T-helper 17 cell (primary cell): ENCODE measurements at places on chromosomes 11 and 22.

GRCh38 chr22:33640900-33641299 lies 279.4 kb downstream of the LARGE1 start:
- no peak for DNase-seq

GRCh38 chr22:37930952-37931440 lies 22.4 kb downstream of the C22orf23 start:
- no peak for DNase-seq

GRCh38 chr11:856397-856796 lies 13.7 kb downstream of the TSPAN4 start:
- no peak for DNase-seq

- DNase-seq: no peak
Measured at GRCh38 chr11:82539669-82540068, 194.0 kb downstream of the FAM181B start.

DNA sequence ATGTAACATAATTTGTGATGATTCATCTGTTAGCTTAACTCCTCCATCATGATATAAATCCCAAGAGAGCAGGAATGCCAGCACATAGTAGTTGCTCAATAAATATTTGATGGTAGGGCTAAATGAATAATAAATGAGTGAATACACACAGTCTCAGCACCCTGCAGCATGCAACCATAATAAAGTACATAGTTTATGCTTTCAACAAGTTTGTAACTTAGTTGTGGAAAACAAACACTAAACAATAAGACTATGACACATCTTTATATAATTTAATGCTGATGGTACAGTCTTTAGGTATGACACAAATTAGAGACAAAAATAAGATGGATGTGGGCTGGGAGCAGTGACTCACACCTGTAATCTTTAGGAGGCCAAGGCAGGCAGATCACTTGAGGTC lies 3.8 kb downstream of the ALKBH8 start:
- DNase-seq: no peak

DNA sequence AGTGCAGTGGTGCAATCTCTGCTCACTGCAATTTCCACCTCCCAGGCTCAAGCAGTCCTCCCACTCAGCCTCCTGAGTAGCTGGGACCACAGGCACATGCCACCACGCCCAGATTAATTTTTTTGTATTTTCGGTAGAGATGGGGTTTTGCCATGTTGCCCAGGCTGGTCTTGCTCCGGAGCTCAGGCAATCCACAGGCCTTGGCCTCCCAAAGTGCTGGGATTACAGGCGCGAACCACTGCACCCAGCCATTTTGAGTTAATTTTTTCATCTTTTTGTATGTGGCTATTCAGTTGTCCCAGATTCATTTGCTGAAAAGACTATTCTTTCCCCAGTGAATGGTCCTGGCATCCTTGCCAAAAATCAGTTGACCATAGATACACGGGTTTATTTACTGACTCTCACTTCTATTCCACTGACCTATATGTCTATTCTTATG lies 63.6 kb downstream of the MAPK1 start:
- DNase-seq: no peak

DNA sequence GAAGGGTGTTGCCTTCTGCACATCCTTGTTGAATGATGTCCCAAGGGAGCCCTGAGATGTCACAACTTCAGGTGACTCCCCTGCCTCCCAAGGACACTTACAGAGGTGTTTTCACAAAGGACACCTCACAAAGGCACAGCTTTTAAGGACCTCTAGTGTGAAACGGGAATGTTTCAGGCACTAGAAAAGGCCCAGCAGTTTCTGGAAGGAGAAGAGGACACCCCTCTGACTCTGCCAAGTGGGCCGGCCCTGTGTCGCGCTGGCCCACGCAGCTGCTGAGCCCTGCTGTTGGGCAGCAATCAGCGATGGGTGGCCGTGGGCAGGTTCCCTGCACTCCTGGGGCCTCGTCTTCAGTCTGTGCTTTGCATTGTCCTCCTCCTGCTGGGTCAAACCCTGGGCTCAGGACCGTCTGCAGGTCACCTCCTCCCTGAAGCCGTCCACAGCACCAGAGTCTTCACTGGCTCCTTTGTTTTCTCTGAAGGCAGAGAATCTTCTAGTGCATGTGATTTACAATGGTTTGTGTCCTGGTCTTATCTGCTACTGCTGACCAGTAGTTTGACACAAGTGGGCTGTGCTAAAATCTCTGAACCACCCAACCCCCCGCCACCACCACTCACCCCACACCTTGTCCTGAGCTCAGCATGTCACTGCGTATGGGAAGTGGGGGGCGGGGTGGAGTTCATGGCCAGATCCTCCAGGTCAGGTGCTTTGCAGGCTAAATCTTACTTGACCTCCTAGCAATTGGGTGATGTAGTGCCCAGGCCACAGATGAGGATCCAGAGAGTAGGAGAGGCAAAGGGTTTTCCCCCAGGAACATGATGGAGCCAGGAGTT lies 3.2 kb downstream of the LINC01488 start:
- DNase-seq: no peak

GRCh38 chr11:126231725-126232459 lies 20.3 kb downstream of the FAM118B start:
- no peak for DNase-seq

GRCh38 chr22:25156736-25157135 lies 42.9 kb upstream of the CRYBB3 start:
- DNase-seq: no peak

GRCh38 chr11:114953039-114953438 lies 274.7 kb downstream of the NXPE2 start:
- DNase-seq: no peak

DNA sequence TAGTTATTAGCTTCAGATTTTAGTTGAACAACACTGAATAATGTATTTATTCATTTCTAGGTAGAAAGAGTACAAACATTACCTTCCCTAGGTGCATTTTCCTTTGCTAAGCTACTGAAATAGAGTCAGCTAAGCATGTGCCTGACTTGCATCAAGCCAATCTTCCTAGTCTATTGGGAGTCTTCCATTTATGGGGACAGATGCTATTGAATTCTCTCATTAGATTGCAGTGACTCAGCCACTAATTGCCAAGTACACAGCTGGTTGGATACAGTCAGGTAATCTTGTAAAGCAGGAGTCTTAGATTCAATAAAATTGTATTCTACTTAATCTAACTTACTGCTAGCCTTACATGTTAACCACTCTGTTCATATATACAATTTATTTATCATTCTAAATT lies 55.2 kb upstream of the RPS13 start:
- no peak for DNase-seq

DNA sequence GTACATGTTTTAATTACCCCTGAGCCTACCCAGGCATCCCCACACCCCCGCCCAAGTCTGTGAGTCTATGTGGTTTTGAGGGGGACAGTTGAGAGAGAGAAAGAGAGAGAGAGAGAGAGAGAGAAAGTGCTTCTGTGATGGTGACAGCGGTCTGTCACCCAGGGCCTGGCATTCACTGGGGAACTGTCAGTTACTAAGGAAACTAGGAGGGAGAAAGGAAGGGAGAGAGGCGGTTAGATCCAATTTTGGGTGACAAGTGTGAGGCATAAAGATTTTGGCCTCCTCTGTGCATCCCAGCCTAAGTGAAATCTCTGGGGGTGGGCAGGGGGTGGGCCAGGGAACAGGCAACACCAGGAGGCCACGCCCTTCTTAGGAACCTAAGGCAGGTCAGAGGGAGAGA lies 498.3 kb downstream of the BUD13 start:
- DNase-seq: no peak

DNA sequence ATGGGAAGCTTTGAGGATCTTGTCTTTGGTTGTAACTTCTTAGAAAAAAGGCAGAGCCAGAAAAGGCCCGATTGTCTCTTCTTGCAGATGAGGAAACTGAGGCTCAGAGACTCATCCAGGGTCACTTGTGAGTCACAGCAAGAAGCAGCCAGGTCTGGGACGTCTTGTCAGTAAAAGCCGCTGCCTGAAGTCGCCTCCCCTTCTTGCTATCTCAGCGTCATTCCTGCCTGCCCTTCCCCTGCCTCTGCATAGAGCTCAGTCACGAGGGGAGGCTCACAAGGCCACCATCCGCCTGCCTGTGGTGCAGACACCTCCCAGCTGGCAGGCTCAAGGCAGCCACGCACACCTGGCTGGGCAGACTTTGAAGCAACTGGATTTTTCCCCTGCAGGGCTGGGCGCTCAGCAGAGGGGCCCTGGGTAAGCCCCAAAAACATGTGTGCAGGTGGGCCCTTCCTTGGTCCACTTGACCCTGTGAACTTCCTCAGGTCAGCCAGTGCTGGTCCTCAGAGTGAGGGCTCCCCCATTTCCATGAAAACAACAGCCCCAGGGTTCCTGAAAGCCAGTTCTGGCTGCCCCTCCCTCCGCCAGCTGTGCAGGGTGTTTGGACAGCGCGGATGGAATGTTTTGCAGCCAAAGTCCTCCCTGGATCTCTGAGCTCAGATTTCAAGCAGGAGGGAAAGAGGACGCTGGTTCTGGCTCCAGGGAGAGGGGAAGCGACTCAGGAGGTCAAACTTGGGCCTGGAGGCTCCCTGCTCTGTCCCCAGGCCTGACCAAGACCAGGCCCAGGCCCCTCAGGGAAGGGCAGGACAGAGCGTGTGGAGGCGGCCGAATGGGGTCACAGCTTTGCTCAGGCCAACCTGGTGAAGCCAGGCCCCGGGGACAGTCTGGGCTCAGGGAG lies 6.0 kb upstream of the RAB3IL1 start:
- DNase-seq: no peak

GRCh38 chr11:107991868-107992414 lies 16.8 kb upstream of the CUL5 start:
- DNase-seq: no peak

DNA sequence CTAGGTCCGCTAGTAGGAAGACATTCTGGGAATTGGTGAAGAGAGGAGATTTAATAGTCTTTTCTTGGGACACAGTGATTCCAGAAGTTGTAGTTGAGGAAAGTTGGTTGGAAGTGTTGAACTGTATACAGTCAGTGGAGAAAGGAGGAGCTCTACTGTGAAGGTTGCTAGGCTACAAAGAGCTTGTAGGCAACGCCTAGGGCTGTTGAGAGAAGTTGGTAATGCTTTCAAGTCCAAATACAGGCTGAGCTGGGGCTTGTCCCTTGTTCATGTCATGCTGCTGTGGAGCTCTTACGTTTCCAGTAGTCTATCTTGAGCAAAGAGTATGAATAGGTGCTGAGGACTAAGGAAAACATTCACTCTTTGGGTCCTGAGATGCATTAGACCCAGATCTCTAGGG lies 1.1 kb downstream of the TBCEL start:
- no peak for DNase-seq

GRCh38 chr11:20739107-20739506 lies 69.7 kb downstream of the NELL1 start:
- no peak for DNase-seq

- no peak for DNase-seq
Measured at GRCh38 chr22:38415046-38415445, 40.0 kb downstream of the KCNJ4 start.

DNA sequence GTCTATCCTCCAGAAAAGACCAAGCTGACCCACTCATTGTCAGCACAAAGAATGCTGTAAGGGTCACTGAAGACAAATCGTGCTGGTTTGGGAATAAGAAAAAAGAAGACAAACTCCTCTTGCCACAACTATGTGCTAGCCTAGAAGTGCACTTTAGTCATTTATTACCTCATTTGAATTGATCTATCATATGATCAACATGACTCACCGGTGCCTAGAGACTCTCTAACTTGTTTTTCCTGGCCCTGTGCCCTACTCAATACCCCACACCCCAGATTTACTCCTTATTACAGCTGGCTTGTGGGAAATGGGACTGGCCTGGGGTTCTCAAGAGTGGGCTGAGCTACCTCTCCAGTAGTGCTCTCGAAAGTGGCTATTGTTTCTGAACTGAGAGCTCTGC lies 35.9 kb upstream of the HORMAD2 start:
- no peak for DNase-seq

DNA sequence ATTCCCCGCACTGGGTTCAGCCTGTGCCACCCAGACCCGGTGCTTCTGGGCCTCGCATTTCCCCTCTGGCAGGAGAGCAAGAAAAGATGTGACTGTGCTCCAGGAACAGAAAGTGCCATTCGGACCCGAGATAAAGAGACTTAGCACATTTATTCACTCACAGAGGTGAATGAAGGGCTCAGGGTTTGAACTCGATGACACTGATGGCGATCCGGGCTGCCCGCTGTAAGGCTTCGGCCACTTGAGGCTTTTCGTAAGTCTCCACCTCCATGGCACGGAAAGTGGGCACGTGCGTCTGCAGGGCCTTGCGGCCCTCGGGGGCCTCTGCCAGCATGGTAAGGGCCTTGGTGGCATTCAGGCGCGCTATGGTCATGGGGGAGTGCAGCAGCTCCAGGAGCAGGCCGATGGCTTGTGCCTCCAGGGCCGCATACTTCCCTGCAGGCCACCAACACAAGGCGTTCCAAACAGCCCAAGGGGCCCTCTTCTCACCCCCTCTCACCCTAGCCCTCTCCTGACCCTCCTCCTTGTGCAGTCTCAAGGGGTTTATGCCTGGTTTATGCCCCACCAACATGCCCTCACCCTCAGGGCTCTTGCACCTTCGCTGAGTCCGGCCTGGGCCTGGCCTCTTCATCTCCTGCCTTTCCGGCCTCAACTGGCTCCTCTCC lies 10.9 kb upstream of the GNAZ start:
- DNase-seq: no peak

DNA sequence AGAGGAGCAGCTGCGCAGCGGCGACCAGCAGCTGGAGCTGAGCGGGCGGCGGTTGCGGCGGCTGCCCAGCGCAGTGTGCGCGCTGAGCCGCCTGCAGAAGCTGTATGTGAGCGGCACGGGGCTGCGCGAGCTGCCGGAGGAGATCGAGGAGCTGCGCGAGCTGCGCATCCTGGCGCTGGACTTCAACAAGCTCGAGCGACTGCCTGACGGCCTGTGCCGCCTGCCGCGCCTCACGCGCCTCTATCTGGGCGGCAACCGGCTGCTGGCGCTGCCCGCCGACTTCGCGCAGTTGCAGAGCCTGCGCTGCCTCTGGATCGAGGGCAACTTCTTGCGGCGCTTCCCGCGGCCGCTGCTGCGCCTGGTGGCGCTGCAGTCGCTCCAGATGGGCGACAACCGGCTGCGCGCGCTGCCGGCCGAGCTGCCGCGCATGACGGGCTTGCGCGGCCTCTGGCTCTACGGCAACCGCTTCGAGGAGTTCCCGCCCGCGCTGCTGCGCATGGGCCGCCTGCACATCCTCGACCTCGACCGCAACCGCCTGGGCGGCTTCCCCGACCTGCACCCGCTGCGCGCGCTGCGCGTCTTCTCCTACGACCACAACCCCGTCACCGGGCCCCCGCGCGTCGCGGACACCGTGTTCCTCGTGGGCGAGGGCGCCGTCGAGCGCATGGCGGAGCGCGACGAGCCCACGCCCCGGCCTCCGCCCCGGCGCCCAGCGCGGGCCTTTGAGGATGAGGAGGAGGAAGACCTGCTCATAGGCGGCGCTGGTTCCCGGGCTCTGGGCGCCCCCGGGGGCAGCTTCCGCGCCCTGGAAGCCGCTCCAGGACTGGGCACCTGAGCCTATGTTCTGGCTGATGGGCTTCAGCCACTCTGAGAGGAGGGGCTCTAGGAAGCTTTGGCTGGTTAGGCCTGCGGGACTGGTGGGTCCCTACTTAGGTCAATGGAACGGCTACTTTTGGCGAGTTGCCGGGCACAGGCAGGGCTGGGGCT lies 787 bp downstream of the LRRC10B start:
- peak; percentile 42 for DNase-seq

GRCh38 chr11:133930767-133931448 lies 25.9 kb downstream of the IGSF9B start:
- DNase-seq: no peak
